ENCODE measurements at places on chromosomes 4 and X.

DNA sequence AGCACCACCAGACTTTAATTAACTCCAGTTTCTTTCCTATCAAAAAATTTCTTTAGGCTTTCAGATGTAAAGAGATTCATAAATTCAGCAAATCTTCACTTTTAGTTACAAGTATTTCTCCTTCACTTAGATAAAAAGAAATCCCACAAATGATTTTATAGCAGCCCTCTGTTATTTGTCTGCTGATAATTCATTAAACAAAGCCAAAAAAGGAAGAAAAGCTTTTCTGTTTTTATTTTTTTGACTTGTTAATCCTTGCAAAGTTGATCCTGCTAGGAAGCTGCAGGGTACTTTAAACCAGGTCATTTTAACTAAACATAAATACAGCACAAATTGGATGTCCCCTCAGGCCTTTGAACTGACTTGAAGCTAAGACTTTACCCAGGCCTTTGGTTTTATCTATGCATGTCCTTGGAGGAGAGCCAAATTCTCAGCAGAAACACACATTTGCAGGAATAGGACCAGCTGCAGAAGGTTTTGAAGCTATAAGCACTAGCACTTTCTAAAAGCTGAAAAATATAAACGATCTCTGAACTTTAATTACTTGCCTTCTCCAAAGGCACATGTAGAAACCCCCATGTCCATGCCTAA lies 57.5 kb downstream of the PCDH18 start:
- DNase-seq = no peak

DNA sequence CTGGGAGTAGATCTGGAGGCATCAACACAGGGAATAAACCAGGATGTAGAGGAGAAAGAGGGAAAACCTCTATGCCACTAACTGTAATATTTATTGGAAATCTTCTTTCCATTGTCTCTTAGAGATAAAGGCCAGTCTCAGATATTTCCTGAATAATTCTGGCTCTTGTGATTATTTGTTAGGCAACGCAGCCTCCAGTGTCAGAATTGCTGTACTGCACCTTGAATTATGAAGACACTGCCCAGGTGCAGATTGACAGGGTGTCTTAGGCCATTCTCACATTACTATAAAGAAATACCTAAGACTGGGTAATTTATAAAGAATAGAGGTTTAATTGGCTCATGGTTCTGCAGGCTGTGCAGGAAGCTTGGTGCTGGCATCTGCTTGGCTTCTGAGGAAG lies 100.7 kb upstream of the ZDHHC15 start:
- no peak for DNase-seq

DNA sequence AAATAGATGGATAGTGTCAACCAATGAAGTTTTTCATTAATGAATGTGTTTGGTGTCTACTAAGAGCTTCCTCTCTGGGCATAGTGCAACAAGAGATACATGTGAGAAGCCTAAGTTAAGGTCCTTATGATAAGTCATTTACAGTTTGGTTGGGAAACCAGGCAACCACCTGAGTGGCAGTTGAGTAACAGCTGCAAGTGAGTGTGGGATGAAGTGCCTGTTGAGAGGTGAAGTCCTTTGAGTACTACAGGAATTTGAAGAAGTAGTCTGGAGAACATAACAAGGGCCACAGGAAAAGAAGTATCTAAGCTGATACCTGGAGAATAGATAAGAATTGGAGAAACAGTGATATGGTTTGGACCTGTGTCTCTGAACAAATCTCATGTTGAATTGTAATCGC lies 48.5 kb upstream of the FRMPD4 start:
- no peak for DNase-seq

GRCh38 chr4:156690572-156690971 lies 281.0 kb downstream of the PDGFC start:
- DNase-seq = no peak

GRCh38 chrX:79182071-79182470 lies 37.6 kb downstream of the GPR174 start:
- DNase-seq = no peak

GRCh38 chr4:7973545-7973981 lies 33.9 kb upstream of the AFAP1 start:
- DNase-seq = no peak

GRCh38 chr4:167767281-167767680 lies 325.1 kb upstream of the ANXA10 start:
- no peak for DNase-seq

DNA sequence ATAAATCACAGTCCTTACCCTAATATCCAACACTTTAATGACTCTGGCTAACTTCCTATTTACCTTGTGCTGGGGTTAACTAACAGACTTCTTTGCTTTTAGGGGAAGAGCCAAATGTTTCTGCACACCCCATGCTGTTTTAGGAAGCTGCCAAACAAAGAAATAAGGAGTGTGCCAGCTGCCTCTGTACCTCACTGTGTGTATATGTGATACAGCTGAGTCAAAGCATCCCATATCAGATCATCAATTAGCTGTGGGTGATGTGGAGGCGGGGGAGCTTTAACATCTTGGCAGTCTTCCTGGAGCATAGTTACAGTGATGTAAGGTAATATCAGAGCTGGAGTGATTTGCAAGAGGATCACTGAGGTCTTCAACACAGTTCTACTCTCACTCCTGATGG lies 95.4 kb downstream of the COL25A1 start:
- no peak for DNase-seq

- no peak for DNase-seq
Observed at GRCh38 chrX:6371353-6371752, 142.7 kb upstream of the NLGN4X start.

DNA sequence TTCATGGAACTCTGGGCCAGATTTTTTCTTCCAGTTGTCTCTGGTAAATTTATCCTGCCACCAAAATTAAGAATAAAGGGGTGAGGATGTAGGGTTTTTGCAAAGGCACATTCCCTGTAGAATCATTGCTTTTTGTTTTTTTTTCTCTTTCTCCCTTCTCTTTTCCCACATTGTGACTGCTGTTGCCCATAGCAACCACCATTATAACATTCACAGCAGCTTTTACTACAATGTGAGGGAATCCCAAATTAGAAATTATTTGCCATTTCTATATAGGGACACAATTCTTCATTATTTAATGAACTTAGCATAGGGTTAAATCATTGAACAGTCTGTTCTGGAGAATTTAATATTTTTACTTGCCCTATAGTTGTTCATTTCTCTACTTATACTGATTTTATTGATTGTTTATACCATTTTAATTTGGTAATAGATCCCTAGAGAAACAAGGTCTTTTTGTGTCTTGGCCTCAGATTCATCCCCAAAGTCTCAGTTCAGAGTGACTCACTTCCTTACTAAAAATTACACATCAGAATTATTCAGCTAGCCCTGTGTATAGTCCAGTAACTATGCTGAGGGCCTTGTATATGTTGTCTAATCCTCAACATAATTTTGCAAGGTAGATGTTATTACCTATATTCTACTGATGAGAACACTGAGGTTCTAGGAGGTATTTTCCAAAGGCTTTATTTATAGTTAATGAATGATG lies 80.8 kb upstream of the ANK2 start:
- no peak for DNase-seq

- peak; percentile 20 for DNase-seq
Observed at GRCh38 chrX:39705290-39705689, 392.5 kb downstream of the BCOR start.

GRCh38 chr4:136000246-136000645 lies 1532.0 kb downstream of the PCDH18 start:
- DNase-seq = no peak

DNA sequence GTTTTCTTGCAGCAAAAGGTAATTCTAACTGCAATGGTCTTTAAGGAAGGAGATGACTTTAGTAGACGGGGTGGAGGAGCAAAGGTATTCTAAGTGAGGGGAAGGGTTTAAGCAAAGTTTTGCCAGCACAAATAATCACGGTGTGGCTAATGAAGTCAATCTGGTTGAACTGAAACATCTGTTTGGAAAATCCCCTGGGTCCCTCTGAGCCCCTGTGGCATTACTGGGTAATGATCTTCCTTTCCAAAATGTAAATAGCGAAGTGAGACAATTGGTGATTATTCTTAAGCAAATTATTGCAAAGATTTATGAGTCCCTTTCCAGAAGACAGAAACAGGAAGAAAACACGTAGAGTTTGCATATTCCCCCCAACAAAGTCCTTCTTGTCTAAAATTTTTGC lies 47.2 kb downstream of the FGFBP1 start:
- DNase-seq = no peak

DNA sequence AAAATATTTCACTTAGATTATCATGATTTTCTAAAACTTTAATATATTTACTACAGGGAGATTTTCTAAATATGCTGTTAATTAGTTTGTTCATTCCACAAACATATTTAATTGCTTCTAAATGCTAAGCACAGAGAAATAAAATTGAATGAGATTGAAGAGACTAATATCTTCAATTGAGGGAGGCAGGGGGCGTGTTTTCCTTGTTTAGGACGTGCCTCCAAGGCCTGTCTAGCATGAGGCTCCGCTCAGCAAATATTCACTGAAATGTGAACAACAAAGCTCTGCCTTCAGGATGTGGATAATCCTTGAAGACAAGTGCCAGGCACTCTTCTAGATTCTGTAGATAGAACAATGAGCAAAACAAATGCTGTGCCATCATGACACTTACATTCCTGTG lies 98.1 kb downstream of the TSPAN5 start:
- no peak for DNase-seq

- DNase-seq = no peak
Observed at GRCh38 chr4:113815826-113816225, 54.3 kb upstream of the CAMK2D start.

DNA sequence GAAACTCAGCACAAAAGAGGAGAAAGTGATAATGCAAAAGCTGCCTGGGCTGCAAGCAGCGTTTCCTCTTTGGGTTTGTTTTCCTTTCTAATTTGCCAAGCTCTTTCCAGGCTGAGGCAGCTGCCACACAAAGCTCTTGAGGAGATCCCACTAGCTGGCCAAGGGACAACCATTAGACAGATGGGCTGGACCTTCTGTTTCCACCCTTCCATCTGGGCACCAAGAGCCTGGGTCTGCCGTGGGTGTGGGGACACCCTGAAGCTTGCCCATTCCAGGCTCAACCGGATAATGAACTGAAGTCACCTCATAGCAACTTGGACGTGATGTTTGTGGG lies 194.6 kb upstream of the C1QTNF7 start:
- DNase-seq = peak; percentile 13

GRCh38 chrX:2542826-2543521 lies 42.2 kb upstream of the DHRSX start:
- no peak for DNase-seq

DNA sequence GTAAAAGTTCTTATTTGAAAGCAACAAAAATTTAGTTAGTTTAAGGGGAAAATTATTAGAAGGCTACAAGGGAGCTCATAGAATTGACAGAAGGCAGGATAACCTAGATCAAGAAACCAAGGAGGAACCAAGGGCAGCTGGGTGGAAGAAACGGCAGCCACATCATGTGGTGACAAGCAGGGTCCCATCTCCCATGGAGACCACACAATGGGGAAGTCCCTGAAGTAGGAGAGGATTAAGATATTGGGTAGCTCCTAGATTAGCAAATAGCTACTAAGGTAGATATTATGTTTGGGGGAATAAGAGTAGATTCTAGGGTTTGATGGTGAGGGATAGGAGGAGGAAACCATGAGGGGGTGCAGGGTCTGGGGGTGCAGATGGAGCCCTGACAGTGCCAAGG lies 48.0 kb upstream of the TMEM154 start:
- DNase-seq = no peak

DNA sequence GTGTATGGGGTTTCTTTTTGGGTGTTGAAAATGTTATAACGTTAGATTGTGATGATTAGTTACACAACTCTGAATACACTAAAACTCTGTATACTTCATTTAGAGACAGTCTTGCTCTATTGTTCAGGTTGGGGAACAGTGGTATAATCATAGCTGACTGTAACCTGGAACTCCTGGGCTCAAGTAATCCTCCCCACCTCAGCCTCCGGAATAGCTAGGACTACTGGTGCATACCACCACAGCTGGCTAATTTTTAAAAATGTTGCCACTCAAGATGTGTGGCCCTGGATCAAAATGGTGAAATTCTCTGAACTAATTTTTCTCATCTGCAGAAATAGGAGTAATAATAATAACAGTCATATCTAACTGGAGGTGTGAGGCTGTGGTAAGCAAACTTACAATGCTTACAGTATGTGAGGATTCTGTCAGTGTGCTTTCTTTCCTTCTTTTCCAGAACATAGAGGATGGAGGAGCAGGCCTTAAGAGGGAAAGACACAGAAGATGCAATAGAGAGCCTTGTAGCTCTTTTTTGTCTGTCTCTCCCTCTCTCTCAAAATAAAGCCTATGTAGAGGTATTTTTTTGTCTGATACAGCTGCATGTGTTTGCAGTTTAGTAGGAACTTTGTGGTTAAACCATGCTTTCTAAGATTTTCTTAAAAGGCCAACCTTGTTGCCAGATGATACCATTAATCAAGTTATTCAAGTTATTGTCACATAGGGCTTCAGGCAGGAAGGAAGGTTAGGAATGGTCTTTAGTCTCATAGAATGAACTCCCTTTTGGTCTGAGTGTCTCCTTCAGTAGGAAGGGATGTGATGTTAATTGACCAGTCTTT lies 7.5 kb downstream of the ADD1 start:
- no peak for DNase-seq

Data from activated CD4-positive, alpha-beta T cell treated with anti-CD3 and anti-CD28 coated beads for 48 hours (primary cell).